ENCODE measurements at places on chromosomes 1 and 21.

GRCh38 chr1:89312572-89312971 lies 39.9 kb upstream of the GBP5 start:
- DNase-seq, result no peak

GRCh38 chr1:227918083-227918700 lies 29.5 kb downstream of the WNT9A start:
- no peak for DNase-seq

GRCh38 chr1:106027871-106028270 lies 1028.6 kb upstream of the PRMT6 start:
- no peak for DNase-seq

GRCh38 chr1:156544592-156545102 lies 27.7 kb downstream of the IQGAP3 start:
- DNase-seq, result no peak

GRCh38 chr1:12001996-12002493 lies 17.3 kb upstream of the MIIP start:
- no peak for DNase-seq

DNA sequence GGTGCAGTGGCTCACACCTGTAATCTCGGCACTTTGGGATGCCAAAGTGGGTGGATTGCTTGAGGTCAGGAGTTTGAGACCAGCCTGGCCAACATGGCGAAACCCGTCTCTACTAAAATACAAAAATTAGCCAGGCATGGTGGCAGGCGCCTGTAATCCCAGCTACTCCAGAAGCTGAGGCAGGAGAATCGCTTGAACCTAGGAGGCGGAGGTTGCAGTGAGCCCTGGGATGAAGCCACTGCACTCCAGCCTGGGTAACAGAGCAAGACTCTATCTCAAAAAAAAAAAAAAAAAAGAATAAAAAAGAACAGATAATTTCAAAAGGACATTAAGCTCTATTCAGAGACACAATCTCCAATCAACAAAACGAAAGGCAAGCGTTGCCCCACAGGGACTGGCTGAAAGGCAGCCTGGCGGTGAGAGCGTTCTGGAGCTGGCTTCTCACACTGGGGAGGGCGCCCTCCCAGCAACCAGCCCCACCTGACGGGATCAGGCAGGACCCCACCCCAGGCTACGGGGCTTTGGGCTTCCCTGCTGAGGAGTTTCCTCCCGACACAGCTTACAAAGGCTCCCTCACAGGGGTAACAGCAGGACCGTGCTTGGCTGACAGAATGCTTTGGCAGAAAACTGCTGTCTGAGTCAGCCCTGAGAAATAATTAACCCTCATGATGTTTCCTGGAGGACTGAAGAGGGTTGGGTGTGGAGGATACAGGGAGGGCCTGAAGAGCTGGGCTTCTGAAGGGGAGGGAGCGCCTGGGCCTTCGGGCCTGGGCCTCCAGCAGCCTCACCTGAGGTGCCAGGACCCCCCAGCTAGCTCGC lies 31.1 kb upstream of the SRP9 start:
- no peak for DNase-seq

DNA sequence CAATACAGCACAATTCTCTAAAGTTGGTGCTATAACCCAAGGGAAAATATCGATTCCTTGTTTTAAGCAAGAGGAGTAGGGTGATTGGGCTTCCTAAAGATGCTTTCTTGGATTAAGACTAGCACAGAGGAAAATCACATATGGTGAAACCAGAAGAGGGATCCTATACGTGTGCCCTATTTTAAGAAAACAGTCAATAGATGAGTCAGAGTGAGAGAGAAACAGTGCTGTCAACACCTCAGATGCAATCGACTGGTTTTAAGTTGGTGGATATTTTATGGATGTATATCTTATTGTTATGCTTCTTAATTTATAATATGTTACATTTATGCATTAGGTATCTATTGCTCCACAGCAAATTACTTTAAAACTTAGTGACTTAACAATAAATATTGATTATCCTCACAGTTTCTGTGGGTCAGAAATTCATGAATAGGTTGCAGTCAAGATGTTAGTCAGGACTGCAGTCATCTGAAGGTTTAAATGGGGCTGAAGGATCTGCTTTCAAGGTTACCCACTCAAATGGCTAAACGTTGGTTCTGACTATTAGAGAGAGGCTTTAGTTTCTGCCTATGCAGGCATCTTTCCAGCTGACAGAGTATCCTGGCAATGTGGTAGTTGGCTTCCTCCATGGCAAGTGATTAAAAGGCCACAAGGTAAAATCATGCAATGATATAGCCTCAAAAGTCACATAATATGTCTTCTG lies 61.6 kb upstream of the DEPDC1 start:
- no peak for DNase-seq

- no peak for DNase-seq
These were observed 54.3 kb downstream of the ABL2 start for GRCh38 chr1:179175011-179175841.

DNA sequence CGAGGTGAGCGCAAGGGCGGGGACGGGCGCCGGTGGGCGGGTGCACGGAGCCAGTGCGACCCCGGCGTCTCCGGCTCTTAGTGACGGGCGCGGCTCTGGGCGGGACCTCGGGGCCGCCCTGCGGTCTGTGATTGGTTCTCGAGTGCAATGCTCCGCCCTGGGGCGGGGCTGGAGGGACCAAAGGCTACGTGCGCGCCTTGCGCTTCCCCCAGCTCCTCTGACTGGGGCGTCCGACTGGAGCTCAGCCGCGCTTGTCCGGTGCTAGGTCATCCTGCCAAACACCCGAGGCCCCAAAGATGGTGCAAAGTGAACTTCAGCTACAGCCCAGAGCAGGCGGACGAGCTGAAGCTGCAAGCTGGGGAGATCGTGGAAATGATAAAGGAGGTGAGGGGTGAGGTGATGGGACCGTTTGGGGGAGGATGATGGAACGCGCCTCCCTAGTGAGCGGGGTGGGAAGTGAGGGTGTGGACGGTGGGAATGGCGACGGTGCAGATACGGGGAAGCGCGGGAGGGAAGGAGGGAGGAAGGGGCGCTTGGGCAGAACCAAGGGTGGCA lies 811 bp downstream of the SH3D21 start:
- peak; percentile 83 for DNase-seq

DNA sequence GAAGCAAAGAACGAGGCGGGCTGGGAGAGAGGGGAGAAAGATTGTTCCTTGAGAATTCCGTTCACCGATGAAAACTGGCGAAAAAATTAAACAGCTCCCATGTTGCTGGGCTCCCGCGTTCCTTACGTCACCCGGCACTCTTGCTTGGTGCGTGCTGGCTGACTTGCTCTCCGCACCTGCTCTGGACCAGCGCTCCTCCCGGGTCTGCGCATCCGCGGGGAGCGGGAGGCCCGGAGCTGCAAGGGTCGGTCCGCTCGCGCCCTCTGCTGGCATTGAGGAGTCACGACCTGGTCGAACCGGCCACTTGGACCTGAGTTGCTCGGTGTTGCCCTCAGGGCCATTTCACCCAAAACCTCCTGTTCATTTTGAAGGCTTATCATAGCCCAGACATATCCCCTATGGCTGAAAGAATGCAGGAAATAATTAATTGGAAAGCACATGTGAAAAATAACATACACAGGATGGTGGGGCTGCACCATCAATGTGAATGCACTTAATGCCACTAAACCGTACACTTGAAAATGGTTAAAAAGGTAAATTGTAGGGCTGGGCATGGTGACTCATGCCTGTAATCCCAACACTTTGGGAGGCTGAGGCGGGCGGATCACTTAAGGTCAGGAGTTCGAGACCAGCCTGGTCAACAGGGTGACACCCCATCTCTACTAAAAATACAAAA lies 98.9 kb upstream of the BACE2 start:
- DNase-seq, result peak; percentile 22

DNA sequence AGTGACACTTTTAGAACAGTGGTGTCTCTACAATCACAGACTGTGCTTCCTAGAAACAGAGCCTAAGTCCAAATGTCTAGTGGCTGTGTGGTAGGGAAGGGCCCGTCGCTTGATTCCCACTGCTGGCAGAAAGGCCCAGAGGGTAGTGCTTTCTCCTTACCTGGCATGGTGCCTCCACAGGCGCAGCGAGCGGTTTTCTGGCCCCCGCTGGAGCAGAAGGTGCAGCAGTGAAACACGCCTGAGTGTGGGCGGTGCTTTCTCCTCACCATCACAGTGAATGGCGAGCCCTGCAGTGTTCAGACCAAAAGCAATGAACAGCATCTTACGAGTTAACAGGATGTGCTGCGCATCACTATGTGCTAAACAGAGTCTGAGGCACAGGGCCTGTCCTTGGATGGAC lies 8.3 kb downstream of the TRIM45 start:
- DNase-seq, result no peak

DNA sequence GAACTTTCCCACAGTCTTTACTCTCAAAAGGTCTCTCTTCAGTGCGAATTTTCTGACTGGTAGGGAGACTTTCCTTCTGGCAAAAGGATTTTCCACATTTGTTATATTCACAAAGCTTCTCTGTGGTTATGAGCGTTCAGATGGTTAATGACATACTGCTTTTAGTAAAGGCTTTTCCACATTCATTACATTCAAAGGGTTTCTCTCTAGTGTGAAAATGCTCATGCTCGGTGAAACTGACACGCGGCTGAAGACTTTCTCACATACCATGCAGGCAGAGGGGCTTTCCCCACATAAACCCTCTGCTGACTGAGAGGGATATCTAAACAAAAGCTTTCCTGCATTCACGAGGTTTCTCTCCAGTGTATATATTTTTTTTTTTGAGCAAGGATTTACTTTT lies 9.9 kb upstream of the KLF18 start:
- no peak for DNase-seq

GRCh38 chr1:207188901-207189300 lies 84.9 kb downstream of the C4BPA start:
- no peak for DNase-seq
